Activated T-cell treated with anti-CD3 and anti-CD28 coated beads, Interleukin-2, amount 50 U/mL, for 24 hours (primary cell): ENCODE measurements at places on chromosomes 5 and 9.

GRCh38 chr9:124455820-124456219 lies 5.6 kb downstream of the ADGRD2 start:
- no peak overlapping the region for H3K27ac ChIP-seq
- no peak for DNase-seq
- H3K4me1 ChIP-seq: no peaks in the 10 kb centered on the region
- H3K4me3 ChIP-seq: no peak overlapping the region
- H3K36me3 ChIP-seq: no peaks in the 10 kb centered on the region

GRCh38 chr9:91043056-91043810 lies 241.6 kb downstream of the SYK start:
- no peak overlapping the region for H3K4me3 ChIP-seq
- H3K27ac ChIP-seq: no peak overlapping the region
- H3K4me1 ChIP-seq: peaks cover 74% of the 10 kb centered on the region
- H3K36me3 ChIP-seq: no peaks in the 10 kb centered on the region

DNA sequence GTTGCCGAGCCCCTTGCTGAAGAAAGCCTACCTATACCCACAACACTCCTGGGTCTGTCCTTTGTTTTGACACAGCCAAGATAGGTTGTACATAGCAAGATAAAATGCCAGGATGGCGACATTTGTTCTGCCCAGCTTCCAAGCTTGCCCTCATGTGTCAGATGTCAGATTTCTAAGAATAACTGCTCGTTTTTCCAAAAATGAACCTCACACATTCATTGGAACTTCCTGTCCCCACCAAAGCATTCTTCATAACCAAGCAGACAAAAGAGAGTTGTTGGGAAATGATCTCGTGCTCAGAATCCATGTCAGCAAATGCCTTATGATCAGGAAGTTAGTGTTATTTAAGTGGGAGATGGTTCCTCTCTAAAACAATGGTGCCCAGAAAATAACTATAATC lies 210.1 kb downstream of the ZNF608 start:
- DNase-seq: no peak
- H3K36me3 ChIP-seq: no peaks in the 10 kb centered on the region
- no peaks in the 10 kb centered on the region for H3K4me1 ChIP-seq
- H3K4me3 ChIP-seq: no peak overlapping the region

- no peaks in the 10 kb centered on the region for H3K27me3 ChIP-seq
- peak overlapping the region; percentile 82 for H3K27ac ChIP-seq
- H3K4me1 ChIP-seq: peaks cover 17% of the 10 kb centered on the region
Measured at GRCh38 chr9:97617939-97618416, 15.2 kb downstream of the TSTD2 start.

- H3K36me3 ChIP-seq: no peaks in the 10 kb centered on the region
- H3K4me3 ChIP-seq: no peak overlapping the region
- no peaks in the 10 kb centered on the region for H3K27me3 ChIP-seq
- H3K27ac ChIP-seq: no peak overlapping the region
- DNase-seq: peak; percentile 55
Measured at GRCh38 chr9:27888661-27889295, 315.5 kb upstream of the C9orf72 start.

DNA sequence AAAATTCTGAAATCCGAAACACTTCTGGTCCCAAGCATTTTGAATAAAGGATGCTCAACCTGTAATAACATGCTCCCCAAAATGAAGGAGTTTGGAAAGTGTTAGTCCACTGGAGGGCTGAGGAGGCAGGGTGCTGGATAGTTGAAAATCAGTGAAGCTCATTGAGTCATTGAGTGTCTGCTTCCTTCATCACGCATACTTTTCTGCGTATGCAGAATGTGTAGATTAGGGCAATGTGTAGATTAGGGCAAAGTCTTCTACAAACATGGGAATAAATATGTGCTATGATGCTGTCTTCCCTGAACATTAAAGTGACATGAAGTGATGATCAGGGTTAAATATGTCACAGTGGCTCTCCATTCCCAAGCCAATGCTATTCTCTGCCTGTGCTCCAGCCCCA lies 193.8 kb downstream of the CFAP90 start:
- no peak overlapping the region for H3K27ac ChIP-seq
- H3K36me3 ChIP-seq: no peaks in the 10 kb centered on the region
- H3K4me3 ChIP-seq: no peak overlapping the region
- H3K27me3 ChIP-seq: no peaks in the 10 kb centered on the region

- H3K4me1 ChIP-seq: no peaks in the 10 kb centered on the region
- H3K36me3 ChIP-seq: no peaks in the 10 kb centered on the region
- H3K27me3 ChIP-seq: peaks cover 6% of the 10 kb centered on the region
- no peak for DNase-seq
Measured at GRCh38 chr9:97567894-97568202, 65.3 kb downstream of the TSTD2 start.

GRCh38 chr5:145824040-145824439 lies 11.1 kb downstream of the PRELID2 start:
- H3K27me3 ChIP-seq: no peaks in the 10 kb centered on the region
- H3K4me1 ChIP-seq: no peaks in the 10 kb centered on the region
- DNase-seq: no peak
- H3K36me3 ChIP-seq: no peaks in the 10 kb centered on the region
- H3K27ac ChIP-seq: no peak overlapping the region
- H3K4me3 ChIP-seq: no peak overlapping the region

DNA sequence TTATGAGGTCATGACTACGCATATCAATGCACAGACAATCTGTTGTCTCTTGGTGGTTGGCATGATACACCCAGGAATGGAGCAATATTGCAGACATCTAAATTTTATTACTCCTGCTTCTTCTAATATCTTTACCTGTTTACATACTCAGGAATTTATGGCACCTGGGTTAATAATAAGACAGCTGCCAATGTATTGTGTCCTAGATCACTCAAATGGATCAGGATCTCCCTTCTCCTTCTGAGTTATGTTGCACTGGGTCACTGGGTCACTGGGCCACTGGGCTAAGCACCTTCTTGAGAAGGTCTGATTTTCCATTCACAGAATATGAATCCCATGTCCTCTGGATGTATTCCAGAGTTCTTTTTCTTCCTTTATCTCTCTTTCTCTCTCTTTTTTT lies 41.8 kb downstream of the CCL28 start:
- H3K27me3 ChIP-seq: no peaks in the 10 kb centered on the region
- no peaks in the 10 kb centered on the region for H3K4me1 ChIP-seq
- no peak overlapping the region for H3K4me3 ChIP-seq
- DNase-seq: no peak
- H3K27ac ChIP-seq: no peak overlapping the region
- peaks cover 23% of the 10 kb centered on the region for H3K36me3 ChIP-seq

- no peak overlapping the region for H3K27ac ChIP-seq
- H3K36me3 ChIP-seq: no peaks in the 10 kb centered on the region
- H3K27me3 ChIP-seq: peaks cover 40% of the 10 kb centered on the region
- DNase-seq: no peak
- H3K4me3 ChIP-seq: no peak overlapping the region
Measured at GRCh38 chr5:38789777-38790176, 56.0 kb upstream of the OSMR start.

- H3K36me3 ChIP-seq: no peaks in the 10 kb centered on the region
- no peak for DNase-seq
Measured at GRCh38 chr9:126738553-126738952, 66.3 kb upstream of the ZBTB43 start.

DNA sequence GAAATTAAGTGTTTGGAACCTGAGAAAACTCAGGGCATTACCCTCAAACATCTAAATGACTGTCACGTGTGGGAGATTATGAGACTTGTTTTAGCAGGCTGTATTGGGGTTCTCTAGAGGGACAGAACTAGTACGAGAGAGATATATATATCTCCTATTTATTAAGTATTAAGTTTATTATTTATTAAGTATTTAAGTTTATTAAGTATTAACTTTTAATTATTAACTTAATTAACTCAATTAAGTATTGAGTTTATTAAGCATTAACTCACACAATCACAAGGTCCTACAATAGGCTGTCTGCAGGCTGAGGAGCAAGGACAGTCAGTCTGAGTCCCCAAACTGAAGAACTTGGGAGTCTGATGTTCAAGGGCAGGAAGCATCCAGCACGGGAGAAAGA lies 113.8 kb downstream of the MELK start:
- H3K27me3 ChIP-seq: peaks cover 12% of the 10 kb centered on the region
- H3K27ac ChIP-seq: no peak overlapping the region
- no peak overlapping the region for H3K4me3 ChIP-seq
- DNase-seq: no peak

GRCh38 chr5:73444499-73445438 lies 3.8 kb downstream of the FOXD1 start:
- H3K4me3 ChIP-seq: no peak overlapping the region
- peaks cover 84% of the 10 kb centered on the region for H3K27me3 ChIP-seq

- H3K27me3 ChIP-seq: no peaks in the 10 kb centered on the region
- no peak overlapping the region for H3K4me3 ChIP-seq
- no peak for DNase-seq
- H3K4me1 ChIP-seq: peaks cover 6% of the 10 kb centered on the region
Measured at GRCh38 chr5:68452286-68452685, 236.7 kb downstream of the PIK3R1 start.

DNA sequence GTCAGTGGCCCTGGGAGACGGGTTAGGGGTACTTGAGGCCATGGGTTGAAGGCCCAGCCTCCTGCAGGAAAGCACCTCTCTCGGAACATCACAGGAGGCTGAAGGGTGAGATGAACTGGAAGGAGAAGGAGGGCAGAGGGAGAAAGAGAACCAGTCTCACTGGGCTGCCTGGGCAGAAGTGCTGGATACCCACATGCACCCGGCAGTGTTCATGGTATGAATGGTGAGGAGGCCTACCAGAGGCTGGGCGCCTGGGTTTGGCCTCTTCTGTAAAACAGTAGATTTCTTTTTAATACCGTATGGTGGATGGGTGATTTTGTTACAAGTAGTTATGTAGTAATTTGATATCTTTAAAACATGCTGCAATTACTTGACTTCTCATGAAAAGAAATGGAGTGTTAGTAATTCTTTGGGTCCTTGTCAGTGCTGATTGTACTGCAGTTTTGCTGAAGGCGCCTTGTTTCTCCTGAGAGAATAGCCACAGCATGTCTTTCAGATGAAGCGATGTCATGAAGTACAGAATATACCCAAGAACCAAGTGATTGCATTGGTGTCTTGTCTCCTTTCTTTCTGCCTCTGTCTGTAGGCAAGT lies 258.6 kb downstream of the FANCC start:
- H3K36me3 ChIP-seq: peaks cover 16% of the 10 kb centered on the region
- DNase-seq: no peak
- H3K4me3 ChIP-seq: no peak overlapping the region
- no peak overlapping the region for H3K27ac ChIP-seq
- H3K27me3 ChIP-seq: no peaks in the 10 kb centered on the region

DNA sequence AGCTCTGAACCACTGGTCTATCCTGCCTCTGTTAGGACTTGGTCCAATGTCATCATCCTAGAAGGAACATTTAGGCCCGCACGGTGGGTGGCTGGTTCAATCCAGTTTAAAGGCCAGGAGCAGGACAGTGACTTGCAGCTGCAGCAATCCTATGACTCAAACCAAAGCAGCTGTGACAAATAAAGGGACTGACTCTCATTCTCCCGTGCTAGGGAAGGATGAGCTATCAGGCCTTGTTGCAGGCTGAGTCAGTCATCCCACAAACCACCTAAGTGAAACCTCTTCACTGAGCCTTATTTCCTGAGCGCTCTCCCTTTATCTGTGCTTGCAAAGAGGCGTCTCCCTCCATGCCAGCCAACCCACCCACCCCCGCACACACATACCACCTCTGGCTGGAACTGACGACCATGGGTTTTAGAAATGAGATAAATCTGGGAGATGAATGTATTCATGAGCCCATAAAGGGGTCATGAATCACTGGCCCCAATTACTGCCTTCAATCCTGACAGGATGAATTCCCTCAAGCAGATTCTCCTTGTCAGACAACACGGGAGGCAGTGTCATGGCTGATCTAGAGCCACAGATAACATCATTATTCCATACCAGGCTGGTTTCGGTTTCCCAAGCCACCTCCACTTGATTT lies 93.4 kb downstream of the KCNIP1 start:
- peaks cover 31% of the 10 kb centered on the region for H3K4me1 ChIP-seq
- H3K36me3 ChIP-seq: no peaks in the 10 kb centered on the region
- H3K27me3 ChIP-seq: peaks cover 83% of the 10 kb centered on the region
- peak overlapping the region; percentile 1 for H3K27ac ChIP-seq
- DNase-seq: peak; percentile 49

DNA sequence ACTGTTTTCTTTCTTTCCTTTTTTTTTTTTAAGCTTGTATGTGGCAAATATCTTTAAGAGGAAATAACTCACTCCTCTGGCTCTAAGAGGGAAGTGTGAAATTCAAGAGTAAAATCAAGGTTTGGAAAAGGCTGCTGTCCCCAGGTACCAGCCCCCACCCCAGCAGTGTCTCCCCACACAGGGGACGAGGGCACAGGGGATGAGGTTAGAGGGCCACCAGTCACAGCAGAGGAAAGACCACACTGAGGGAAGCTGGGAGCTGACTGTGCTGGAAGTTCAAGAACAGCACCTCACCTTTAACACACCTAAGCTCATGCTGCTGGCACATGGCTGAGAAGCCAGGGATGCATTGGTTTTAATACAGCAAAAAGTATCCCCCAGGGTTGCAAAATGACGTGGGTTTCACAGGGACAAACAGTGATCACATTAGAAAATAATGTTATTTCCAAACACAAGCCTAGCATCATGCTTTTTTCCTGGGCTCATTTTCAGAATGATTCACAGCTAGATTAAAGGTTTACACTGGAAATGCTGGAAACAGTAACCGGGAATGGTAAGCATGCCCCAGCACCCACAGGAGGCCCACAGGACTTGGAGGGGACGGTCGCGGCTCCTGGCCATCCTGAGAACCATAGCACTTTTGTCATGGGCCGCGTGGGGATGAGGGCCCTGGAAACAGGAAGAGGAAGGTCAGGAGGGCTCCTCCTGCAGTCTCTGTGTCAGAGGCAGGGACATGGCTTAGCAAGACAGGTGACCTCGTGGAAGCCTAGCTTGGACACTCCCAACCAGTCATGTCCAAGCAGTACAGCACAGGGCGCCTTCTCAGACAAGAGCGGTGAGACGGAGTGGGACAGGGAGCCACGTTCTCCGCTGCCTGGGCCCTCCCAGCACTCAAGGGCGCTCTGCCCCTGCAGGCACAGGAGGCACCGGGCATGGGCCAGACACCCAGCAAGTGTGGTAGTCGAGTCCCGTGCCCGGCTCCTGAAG lies 6.9 kb downstream of the LPCAT1 start:
- no peak overlapping the region for H3K4me3 ChIP-seq
- H3K4me1 ChIP-seq: peaks cover 36% of the 10 kb centered on the region
- H3K27ac ChIP-seq: no peak overlapping the region
- H3K27me3 ChIP-seq: no peaks in the 10 kb centered on the region
